ENCODE measurements at places on chromosomes 7 and 10.

GRCh38 chr7:54811041-54811845 is 52.2 kb upstream of the SEC61G start:
- DNase-seq, result no peak

- peak; percentile 64 for DNase-seq
These were observed 34.1 kb downstream of the LRRC20 start for GRCh38 chr10:70348228-70348850.

DNA sequence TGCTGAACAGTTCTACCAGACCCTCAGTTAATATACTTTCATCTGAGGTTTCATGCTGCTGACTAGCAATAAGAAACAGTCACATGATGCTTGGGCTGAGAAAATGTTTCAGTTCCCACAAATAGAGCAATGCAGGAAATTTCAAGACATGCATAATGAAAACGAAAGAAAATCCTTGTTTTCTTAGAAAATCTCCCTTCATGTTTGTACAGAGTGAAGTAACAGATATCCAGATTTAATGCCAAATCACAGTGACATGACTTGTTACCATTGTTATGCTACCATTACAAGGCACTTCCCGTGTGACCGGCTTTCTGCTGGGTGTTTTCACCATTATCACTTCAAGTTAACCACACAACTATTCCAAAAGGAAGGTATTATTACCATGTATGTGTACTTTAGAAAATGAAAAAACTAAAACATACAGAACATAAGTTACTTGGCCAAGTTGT is 121.7 kb downstream of the DOCK4 start:
- DNase-seq, result no peak

DNA sequence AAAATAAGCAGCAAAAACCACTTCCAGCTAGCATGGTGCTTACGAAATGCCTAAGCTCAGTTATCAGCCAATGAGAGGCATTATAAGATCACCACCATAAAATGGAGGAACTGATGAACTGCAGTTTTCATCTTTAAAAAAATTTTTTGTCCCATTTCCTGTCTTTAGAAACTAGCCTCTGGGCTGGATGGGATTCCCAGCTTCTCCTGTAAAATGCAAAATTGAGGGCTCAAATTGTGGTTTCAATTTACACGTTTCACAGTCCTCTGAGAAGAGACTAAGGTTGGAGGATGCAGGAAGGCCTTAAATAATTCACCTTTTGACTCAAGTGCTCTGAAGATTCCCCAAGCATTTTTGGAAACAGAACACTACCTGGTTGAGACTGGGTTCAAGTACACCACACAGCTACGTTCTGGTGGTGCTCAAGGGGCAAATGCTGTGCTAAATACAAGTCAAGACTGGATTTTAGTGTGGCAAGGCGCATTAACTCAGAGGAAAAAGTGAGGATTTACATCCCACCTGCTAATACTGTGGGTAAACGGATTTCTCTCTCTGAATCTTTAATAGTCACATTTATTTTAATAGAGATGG is 951 bp downstream of the ZNF25 start:
- DNase-seq, result no peak

- no peak for DNase-seq
These were observed 162.3 kb upstream of the PLXDC2 start for GRCh38 chr10:19653931-19654330.

- no peak for DNase-seq
These were observed 32.0 kb downstream of the AMZ1 start for GRCh38 chr7:2720024-2720423.

GRCh38 chr10:95297402-95297801 is 6.6 kb upstream of the PDLIM1 start:
- DNase-seq, result no peak

DNA sequence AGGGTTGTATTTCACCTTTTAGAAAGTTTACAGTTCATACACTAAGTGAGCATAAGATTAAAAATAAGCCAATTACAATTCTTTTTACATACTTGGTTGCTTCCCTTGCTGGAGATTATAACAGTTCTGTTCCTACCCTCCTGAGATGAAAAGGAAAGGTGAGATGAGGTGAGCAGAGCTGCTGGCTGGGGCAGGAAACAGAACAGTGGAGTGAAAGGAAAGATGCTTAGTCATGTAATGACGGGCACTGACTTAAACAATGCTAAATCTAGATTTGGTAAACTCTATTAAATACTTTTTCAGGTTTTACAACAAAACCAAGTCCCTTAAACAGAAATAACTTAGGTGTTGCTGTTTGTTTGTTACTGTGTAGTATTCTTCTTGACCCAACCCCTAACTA is 19.9 kb upstream of the ZEB1 start:
- no peak for DNase-seq

GRCh38 chr10:107986571-107986970 is 822.1 kb upstream of the SORCS1 start:
- DNase-seq, result no peak

- peak; percentile 22 for DNase-seq
These were observed 84.6 kb upstream of the GHITM start for GRCh38 chr10:84054743-84055142.

DNA sequence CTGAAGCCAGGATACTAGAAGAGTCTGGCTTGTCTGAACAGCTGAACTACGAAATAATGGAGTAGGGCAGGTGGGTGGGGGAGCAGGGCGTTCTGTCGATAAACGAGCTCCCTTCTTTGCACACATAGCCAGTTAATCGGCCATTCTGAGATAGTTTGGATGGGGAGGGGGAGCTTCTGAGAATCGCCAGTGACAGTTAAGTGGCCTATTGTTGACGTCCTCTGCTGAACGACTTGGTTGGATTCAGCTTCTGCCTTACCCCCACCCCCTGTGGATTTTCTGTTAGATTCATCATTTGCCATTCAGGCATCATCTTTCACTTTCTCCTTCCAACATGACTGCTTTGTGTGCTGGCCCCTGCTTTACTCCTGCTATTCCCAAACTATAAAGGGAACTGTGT is 520 bp downstream of the CPA5 start:
- no peak for DNase-seq

DNA sequence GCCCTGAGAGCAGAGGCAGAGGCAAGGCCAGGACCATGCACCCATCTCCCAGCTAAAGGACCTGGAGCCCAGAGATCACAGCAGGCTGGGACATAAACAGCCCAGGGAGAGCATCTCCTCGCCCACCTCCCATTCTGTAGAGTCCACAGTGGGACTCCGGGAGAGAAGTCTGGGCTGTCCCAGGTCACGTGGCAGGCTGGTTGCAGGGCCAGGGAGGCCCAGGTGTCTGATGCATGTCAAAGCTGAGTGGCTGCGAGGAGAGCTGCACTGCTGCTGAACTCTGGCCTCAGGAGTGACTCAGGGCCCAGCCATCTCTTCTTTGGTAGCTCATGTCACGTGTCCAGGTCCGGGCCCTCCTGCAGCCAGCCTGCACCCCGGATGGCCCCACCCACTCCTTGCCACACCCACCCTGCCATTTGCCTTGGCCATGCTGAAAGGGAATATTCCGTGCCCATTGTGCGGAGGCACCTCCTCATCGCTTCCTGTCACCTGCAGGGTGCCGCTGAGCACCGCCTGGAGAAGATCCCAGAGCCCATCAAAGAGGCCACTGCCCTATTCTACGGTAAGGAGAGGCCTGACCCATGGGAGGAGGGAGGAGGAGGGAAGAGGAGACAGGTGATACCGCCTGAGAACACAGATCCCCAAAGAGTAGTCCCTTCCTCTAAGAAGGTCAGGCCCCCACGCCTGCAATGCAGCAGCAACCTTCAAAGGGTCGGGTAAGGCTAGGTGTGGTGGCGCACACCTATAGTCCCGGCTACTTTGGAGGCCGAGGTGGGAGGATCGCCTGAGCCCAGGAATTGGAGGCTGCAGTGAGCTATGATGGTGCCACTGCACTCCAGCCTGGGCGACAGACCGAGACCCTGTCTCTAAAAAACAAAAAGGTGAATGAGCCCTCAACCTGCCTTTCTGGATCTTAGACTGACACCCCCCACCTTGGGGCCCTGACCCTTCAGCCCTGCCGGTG is 12.6 kb upstream of the SH2B2 start:
- no peak for DNase-seq

DNA sequence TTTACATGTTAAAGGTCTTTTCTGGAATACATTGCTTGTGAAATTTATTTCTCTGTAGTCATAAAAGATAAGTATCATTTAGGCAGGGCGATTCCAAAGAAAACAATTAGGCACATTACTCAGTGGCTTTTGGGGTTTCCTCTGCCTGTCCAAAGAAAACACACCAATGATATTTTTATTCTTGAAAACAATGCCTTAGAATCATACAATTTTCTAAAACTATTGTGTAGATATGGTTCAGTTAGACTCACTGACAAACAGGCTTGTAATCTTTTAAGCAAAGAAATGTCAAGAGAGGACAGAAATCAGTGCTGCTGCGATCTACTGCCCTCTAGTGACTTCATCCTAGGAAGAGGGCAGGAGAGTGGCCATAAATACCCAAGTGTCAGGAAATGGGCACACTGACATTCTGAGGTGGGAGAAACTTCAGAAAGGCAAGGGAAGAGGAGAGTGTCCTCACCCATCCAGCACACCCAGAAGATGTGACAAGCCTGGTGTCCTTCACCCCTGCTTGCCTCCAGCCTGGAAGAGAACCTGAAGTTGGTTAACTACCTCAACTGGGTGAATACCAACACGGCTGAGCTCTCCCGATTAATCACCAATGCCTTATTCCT is 120.5 kb downstream of the GALNT11 start:
- DNase-seq, result no peak

Measured in WTC11 (cell line).